Fibroblast of mammary gland (primary cell): ENCODE measurements at places on chromosomes 12 and 14.

DNA sequence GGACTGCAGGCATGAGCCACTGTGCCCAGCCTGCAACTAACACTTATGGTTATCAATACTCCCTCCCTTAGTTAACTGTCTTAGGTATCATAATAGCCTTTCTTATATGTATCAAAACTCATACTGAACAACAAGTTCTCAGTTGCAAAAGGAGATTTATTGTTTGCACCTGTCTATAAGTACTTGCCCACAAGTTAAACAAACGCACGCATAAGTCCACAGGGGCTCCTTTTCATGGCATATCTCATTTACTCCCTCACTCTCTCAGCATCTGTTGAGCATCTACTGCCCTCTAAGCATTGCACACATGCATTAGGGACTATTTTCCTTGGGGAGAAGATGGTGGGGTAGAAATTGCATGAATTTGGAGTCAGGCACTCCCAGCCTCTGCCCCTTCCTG lies 46.7 kb upstream of the CORO1C start:
- no peak for DNase-seq

GRCh38 chr12:108301346-108301745 lies 37.8 kb downstream of the CMKLR1 start:
- DNase-seq: no peak

DNA sequence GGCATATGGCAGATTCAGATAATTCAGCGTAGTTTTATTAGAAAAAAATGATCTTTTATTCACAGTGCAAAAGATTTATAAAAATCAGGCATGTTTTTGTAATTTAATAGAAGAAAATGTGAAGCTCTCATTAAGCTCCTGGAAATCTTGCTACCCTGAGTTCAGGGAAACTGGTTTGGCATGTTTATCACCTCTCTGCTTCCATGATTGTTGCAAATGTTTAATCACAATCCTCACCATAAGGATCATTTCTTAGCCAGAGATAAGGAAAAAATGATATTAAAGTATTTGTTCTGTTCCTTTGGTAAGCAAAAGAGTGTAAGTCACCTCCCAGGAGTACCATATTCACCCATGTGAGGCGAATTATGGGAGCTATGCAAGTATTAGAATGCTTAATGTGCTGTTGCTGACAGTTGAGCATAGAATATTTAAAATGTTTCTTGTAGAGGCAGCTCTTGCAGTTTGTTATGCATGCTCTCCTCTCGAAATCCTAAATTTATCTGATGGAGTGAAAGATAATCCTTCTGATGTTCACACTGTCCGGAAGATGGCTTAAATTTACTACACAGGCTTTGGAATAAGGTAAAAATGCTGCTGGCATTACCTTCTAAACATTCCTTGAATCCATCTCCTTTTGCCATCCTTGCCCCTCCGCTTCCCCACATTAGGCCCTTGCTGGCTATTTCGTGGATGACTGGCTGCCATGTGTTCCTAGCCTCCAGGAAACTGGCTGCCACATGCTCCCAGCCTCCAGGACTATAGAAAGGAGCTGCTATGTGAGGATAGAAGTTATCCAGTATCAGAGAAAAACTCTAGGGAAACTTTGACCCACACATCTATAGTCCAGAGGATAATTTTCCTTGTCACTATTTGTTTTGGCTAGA lies 115.8 kb upstream of the CCDC198 start:
- DNase-seq: no peak

DNA sequence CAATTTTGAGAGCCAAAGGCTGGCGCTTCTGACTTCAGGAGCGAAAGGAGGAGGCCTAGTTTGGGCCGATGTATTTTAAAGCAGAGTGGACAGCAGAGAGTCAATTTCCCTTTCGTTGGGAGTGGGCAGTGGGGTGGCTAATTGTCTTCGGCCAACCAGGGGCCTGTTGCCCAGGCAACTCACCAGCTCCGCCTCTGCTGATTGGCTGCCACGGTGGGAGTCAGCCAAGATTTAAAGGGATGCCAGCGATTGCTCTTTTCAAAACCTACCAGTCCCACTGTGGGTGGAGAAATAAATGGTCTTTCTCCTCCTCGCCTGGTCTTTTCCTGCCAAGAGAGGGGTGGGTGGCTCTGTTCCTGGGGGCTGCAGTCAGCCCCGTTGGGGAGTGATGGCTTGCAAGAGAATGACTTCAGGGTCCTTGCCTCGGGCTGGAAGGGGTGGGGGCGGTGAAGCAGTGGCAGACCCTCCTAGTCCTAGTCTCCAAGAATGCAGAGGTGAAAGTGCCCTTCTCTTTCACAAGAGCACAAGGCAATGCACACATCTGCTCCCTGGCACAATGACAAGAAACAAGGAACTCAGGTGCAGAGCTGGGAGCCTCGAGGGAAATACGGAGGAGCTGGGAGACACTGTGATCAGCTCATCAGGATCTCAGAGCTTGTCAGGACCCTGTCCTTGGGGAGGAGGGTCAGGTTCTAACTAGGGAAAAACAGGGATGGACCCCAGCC lies 37.7 kb downstream of the RASAL1 start:
- DNase-seq: peak; percentile 34

GRCh38 chr12:109092497-109093021 lies 713 bp downstream of the ALKBH2 start:
- DNase-seq: no peak

DNA sequence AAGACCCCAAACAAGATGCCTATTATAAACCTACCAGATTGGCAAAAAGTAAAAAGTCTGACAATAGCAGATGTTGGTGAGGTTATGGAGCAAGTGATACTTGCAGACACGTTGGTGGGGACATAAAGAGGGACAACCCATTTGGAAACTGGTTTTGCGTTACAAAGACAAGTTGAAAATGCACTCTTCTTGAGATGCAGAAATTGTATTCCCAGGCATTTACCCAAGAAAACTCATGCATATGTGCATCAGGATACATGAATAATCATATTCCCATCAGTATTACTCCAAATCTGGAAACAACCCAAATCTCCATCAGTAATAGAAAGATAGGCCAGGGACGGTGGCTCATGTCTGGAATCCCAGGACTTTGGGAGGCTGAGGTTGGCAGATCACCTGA lies 12.8 kb upstream of the GOLGA5 start:
- DNase-seq: peak; percentile 35

- DNase-seq: peak; percentile 69
Observed at GRCh38 chr14:34098045-34098984, 147.4 kb upstream of the EGLN3 start.

- DNase-seq: no peak
Observed at GRCh38 chr14:60227291-60227690, 21.7 kb upstream of the PPM1A start.
